T-helper 1 cell (primary cell): ENCODE measurements at places on chromosomes 2 and 18.

DNA sequence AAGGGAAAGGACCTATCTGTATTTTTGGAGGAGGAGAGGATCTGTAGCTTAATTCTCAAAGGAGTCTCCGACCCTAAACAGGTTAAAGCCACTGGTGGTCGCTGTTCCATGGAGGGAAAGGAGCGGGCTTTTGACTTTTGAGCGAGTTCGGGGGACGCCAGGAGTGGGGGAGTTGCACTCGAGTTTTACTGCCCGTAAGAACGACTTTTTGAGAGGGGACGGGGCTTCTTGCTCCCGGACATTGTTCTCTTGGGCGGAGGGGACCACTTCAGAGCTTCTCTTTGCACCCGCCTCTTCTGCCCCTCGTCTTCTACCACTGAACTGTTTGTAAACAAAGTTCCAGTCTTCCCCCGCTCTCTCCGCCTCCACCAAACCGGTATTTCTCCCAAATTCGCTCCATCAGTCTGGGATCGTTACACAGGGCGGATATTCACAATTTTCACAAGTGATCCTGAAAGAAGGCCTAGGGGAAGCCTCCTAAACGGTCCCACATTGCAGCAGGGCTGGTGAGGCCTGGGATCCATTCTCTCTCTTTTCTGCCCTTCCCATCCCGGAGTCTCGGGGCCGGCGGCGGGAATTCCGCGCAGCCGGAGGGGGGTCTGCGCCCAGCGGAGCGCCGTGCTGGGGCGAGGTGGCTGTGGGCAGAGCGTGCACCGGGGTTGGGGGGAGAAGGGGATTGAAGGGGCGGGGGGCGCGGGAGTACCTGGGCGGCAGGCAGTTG, 6.6 kb downstream of the DLX2 start:
- DNase-seq: no peak

DNA sequence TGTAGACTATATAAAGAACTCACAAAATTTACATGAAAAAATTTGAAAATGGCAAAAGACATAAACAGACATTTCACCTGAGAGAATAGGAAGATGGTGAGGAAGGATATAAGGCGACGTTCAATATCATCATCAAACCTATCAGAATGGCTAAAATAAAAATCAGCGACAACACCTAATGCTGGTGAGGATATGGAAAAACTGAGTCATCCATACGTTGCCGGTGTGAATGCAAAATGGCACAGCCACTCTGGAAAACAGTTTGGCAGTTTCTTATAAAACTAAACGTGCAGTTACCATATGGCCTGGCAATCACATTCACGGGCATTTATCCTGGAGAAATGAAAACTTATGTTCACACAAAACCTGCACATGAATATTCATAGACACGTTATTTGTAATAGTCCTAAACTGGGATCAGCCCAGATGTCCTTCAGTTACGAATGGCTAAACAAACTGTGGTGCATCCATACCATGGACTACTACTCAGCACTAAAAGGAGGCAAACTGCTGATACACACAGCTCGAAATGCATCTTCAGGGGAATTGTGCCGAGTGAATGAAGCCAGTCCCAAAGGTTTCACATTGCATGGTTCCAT, 63.1 kb upstream of the TXNDC2 start:
- DNase-seq: no peak

- DNase-seq: no peak
Measured at GRCh38 chr2:99285526-99285925, 15.5 kb downstream of the LYG1 start.

- DNase-seq: no peak
Measured at GRCh38 chr18:59109375-59109774, 30.3 kb upstream of the SEC11C start.

DNA sequence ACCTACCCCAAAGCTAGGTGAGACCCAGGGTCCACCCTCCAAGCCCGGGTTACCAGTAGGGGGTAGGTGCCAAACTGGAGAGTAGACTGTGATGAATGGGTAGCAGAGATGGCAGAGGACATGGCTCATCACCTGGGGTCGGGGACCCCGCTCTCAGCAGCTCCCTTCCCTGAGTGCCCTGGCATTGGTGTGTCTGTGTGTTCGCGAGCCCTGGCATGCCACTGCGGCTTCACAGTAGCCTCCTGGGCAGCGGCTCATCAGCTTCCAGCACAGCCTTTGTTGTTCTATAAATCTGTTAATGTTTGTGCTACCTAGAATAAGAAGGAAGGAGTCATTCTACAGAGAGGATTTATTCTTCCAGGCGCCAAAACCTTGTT, 62.6 kb upstream of the ALPP start:
- DNase-seq: no peak
